ENCODE measurements at places on chromosomes 7 and 10.

GRCh38 chr10:113663908-113664307 is at the start of gene NRAP:
Gene NRAP (minus strand): TSS chr10:113664041. CDS start chr10:113663882, 159 bp downstream.
- no peak for DNase-seq

GRCh38 chr10:42876476-42876875 is 93.9 kb downstream of the BMS1 start:
- no peak for DNase-seq

DNA sequence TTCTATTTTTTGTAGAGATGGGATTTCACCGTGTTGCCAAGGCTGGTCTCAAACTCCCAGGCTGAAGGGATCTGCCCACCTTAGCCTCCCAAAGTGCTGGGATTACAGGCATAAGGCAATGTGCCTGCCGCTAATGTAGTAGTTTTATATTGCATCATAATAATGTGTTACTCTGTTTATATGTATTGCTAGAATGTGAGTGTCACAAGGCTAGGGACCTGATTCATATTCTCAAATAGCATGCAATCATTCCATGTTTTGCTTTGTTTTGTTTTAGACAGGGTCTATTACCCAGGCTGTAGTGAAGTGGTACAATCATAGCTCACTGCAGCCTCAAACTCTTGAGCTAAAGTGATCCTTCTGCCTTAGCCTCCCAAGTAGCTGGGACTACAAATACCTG is 13.5 kb downstream of the CCL26 start:
- no peak for DNase-seq

DNA sequence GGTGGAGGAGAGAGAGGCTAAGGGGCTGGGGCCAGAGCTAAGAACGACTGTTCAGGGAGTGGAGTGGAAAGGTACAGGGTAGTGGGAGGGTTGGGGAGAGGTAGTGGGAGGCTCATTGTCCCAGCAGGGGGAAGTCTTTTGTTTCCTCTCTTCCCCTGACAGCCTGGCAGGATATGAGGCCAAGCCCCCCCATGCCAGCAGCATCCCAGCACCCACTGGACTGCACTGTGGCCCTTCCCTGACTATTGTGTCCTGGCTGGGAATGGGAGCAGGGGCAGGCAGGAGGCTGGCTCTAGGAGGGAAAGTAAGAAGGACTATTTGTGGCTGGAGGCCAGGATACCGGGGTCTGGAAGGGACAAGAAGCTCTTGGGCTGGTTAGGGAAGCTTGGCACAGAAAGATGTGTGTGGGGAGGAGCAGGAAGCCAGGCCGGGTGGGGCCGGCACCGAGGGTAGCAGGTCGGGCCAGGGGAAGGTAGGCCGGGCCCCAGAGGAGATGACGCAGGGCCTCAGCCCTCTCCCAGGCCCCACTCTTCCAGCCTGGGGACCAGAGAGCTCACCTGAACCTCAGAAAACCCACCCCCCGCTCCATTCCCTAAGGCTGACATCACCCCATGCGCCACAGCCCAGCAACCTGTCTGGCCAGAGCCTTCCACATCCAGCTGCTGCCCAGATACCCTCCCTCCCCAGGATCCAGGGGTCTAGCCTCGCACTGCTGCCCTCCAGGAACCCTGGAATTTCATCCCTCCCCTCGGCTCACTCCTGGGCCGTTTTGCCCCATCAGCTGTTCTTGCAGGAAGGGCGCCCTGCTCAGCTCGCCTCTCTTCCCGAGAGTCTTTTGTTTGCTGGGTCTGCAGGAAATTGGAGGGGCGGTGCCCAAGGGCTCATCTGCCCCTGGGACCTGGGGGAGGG is 8.8 kb upstream of the EPHB4 start:
- no peak for DNase-seq

DNA sequence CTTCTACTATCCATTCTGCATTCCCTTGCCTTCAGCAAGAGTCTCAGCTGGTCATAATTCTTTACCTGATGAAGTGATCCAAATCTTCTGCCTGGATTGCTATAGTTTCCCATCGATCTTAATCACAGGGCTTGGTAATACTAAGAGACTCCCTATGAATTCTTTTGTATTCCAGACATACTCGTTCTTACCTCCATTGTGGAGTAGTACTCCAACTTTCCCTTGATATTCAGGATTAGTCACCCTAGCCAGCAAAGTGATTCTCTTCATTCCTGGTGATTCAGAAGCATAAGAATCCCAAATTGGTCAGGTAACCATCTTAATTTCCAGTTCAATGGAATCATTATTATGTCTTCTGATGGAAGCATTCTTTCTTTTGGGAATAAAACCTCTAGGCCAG is 96.7 kb downstream of the TWIST1 start:
- no peak for DNase-seq

- DNase-seq, result no peak
Measured at GRCh38 chr7:157013101-157013500, 2.6 kb upstream of the MNX1 start.

- no peak for DNase-seq
Measured at GRCh38 chr7:25360451-25360850, 132.2 kb upstream of the NPVF start.
